T-cell (primary cell): ENCODE measurements at places on chromosomes 3 and 15.
A peak's percentile ranks its signal among the peaks of the same experiment; 100 is the strongest.

DNA sequence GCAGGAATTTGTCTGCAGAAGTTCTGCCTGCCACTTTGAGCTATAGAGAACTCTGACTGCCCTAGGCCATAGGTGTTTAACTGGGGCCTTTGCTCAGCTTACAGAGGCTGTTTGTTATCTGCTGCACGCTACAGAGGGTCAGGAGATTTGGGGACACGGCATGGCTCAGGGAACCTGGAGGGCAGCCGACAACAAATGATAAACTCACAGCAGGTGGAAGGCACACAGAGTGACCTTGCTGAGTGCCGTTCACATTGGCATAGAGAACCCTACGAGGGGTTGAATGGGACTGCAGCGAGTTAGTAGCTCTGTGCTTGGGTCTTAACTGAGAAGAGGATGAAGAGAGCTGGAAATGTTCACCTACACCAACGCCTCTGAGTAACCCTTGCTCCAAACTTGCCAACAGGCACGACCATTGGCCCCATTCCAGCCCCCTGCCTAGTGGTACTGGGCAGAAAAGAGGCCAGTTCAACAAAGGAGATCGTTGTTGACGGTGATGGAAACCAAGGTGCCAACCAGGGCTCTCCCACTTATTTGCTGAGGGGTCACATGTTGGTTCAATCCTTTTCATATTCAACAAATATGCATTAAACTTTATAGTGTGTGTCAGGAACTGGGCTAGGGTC is 301.1 kb downstream of the NTRK3 start:
- no peak for DNase-seq
- H3K27ac ChIP-seq: no peak overlapping the region
- H3K27me3 ChIP-seq: no peaks in the 10 kb centered on the region
- H3K36me3 ChIP-seq: no peaks in the 10 kb centered on the region
- no peak overlapping the region for H3K4me3 ChIP-seq
- H3K4me1 ChIP-seq: no peaks in the 10 kb centered on the region

DNA sequence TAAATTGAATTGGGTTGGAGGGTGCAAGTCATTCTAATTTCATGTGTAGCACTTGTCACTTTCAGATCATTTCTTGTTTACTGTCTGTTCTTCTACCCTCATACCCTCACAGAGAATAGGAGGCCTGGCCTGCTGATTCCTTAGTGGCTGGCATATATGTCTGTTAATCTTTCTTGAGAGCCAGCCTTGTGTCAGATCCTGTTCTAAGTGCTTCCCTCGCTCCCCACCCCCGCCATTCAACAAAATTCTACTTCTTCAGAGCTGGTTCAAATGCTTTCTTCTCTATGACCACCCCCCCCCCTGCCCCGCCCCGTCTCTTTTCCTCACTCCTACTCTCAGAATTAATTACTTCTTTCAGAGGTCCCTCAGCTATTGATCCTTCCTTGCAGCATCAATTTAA is 1.5 kb upstream of the U2SURP start:
- H3K36me3 ChIP-seq: no peaks in the 10 kb centered on the region
- H3K27ac ChIP-seq: no peak overlapping the region
- peaks cover 23% of the 10 kb centered on the region for H3K4me1 ChIP-seq
- no peaks in the 10 kb centered on the region for H3K27me3 ChIP-seq
- DNase-seq: no peak

- no peaks in the 10 kb centered on the region for H3K36me3 ChIP-seq
- no peak overlapping the region for H3K27ac ChIP-seq
- H3K4me1 ChIP-seq: no peaks in the 10 kb centered on the region
- no peak for DNase-seq
- no peaks in the 10 kb centered on the region for H3K27me3 ChIP-seq
- no peak overlapping the region for H3K4me3 ChIP-seq
Observed at GRCh38 chr3:108474581-108474980, 35.8 kb downstream of the MYH15 start.

- H3K27me3 ChIP-seq: no peaks in the 10 kb centered on the region
- no peaks in the 10 kb centered on the region for H3K4me1 ChIP-seq
- H3K36me3 ChIP-seq: no peaks in the 10 kb centered on the region
- H3K4me3 ChIP-seq: no peak overlapping the region
- no peak overlapping the region for H3K27ac ChIP-seq
- no peak for DNase-seq
Observed at GRCh38 chr3:171342783-171343420, 117.3 kb downstream of the TNIK start.

- no peaks in the 10 kb centered on the region for H3K27me3 ChIP-seq
- no peaks in the 10 kb centered on the region for H3K36me3 ChIP-seq
- no peaks in the 10 kb centered on the region for H3K4me1 ChIP-seq
- no peak for DNase-seq
- no peak overlapping the region for H3K4me3 ChIP-seq
- no peak overlapping the region for H3K27ac ChIP-seq
Observed at GRCh38 chr3:23002151-23002550, 201.0 kb upstream of the UBE2E2 start.

GRCh38 chr3:128607710-128608048 is 42.9 kb downstream of the RPN1 start:
- no peaks in the 10 kb centered on the region for H3K36me3 ChIP-seq
- H3K4me3 ChIP-seq: peak overlapping the region; percentile 68
- H3K27ac ChIP-seq: no peak overlapping the region

DNA sequence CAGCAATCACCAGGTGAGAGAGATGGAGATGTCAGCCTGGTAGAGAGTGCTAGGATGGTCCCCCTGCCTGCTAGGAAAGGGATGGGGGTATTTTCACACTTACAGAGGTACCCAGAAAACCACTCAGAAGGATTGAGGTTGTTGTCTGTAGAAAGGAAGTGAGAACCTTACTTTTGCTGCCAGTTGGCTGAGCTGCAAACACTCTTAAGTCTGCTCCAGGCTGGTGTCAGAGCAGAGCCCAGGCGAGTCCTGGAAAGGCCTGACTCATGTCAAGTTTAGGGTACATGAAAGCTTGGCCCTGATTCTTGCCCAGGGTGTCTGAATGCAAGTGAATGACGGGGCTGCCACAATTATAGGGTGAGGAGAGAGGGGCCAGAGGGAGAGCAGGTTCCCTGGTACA is 214.5 kb upstream of the TRIM42 start:
- no peaks in the 10 kb centered on the region for H3K4me1 ChIP-seq
- no peak overlapping the region for H3K4me3 ChIP-seq

GRCh38 chr3:89851974-89852621 is 744.7 kb downstream of the EPHA3 start:
- no peaks in the 10 kb centered on the region for H3K36me3 ChIP-seq
- H3K4me3 ChIP-seq: no peak overlapping the region
- no peaks in the 10 kb centered on the region for H3K4me1 ChIP-seq
- H3K27ac ChIP-seq: no peak overlapping the region

GRCh38 chr3:3998140-3998922 is 199.1 kb downstream of the LRRN1 start:
- no peaks in the 10 kb centered on the region for H3K27me3 ChIP-seq
- no peak overlapping the region for H3K27ac ChIP-seq
- DNase-seq: no peak

DNA sequence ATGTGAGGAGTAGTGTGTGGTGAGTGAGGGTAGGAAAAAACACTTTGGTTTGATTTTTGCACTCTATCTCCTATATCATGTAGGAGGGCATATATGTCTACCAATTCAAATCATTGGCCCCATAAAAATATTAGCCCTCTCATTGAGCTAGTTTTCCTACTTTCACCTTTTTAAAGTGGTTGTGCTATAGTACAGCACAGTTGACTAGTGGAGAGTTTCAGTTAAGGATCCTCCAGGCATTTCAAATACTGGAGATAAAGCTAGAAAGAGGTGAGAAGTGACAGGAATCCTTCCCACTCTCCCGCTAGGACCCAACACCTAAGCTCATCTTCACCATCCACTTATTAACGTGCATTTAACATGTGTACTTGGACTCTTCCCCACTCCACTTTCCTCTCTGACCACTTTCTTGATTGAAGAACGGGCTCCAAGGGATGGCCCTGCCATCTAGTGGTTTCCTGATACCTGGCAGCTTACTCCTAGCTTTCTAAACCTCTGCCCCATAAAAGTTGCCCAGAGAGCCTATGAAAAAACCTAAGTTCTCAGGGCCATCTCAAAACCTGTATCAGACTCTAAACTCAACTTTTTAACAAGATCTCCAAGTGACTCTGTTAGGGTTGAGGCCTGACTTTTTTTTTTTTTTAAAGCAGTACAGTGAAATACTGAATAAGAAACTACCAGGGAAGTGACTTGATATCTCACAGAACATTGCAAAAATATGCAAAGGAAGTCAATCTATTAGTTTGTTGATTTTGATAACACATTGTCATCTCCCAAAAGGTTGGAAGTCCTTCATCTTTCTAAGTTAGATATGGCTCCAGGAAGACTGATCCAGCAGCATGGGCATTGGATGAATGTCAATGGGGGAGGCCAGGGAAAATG is 17.9 kb downstream of the IL12A start:
- H3K27me3 ChIP-seq: no peaks in the 10 kb centered on the region
- H3K4me1 ChIP-seq: no peaks in the 10 kb centered on the region
- H3K4me3 ChIP-seq: no peak overlapping the region
- H3K36me3 ChIP-seq: no peaks in the 10 kb centered on the region
- peak; percentile 25 for DNase-seq

DNA sequence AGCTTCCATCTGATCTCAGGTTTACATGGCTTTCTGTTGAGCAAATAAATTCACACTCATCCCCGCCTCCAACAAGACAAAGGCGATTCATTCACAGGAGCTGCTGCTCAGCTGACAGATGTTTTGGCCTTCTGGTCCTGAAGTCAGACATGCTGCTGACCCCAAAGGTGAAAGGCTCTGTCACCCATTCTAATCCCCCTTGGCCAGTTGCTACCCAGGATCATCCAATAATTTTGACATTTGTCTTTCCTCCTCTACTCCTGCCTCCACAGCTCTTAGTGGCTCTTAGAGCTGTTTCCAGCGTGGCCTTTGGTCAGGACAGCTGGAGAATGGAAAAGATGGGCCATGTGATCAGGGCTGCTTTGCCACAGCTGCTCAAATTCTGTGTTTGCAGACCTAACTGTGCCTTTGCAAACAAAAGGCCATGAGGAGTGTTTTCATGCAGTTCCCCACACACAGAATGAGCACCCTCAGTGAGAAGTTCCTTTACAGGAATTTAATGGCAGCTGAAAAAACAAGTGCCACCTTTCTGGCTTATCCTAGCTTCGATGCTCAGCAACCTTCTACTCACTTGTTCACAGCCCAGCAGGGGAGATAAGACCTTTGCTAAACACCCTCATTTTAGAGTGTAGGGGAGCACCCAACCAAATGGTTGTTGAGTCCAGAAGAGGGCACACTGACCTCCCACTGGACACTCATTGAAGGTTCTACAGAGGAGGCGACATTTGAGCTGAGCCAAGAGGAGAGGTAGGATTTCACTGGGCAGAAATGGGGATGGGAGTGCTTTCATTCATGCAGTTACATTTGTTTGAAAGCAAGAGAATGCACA is 39.0 kb downstream of the CYP19A1 start:
- H3K36me3 ChIP-seq: no peaks in the 10 kb centered on the region
- peaks cover 4% of the 10 kb centered on the region for H3K27me3 ChIP-seq
- no peaks in the 10 kb centered on the region for H3K4me1 ChIP-seq
- H3K4me3 ChIP-seq: no peak overlapping the region

DNA sequence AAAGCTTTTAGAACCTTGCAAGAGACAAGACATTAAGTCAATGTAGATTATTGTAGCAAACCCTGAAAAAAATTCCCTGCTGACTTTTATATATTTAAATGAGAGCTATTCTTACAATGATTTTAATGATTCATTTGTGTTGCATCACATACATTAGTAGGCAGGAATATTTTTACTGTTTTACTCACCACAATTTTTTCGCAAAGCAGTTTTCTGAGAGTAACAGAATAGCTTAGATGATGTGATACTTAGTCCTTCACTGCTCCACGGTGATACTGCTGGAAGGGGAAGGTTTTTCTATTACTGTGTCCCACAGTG is 43.9 kb upstream of the CLRN1 start:
- DNase-seq: no peak
- H3K27me3 ChIP-seq: no peaks in the 10 kb centered on the region
- H3K4me3 ChIP-seq: no peak overlapping the region
- H3K36me3 ChIP-seq: no peaks in the 10 kb centered on the region
- H3K4me1 ChIP-seq: no peaks in the 10 kb centered on the region

- no peak for DNase-seq
- H3K27ac ChIP-seq: no peak overlapping the region
- H3K36me3 ChIP-seq: no peaks in the 10 kb centered on the region
- H3K4me3 ChIP-seq: no peak overlapping the region
- H3K4me1 ChIP-seq: no peaks in the 10 kb centered on the region
Observed at GRCh38 chr3:127899766-127900165, 15.3 kb upstream of the KBTBD12 start.

DNA sequence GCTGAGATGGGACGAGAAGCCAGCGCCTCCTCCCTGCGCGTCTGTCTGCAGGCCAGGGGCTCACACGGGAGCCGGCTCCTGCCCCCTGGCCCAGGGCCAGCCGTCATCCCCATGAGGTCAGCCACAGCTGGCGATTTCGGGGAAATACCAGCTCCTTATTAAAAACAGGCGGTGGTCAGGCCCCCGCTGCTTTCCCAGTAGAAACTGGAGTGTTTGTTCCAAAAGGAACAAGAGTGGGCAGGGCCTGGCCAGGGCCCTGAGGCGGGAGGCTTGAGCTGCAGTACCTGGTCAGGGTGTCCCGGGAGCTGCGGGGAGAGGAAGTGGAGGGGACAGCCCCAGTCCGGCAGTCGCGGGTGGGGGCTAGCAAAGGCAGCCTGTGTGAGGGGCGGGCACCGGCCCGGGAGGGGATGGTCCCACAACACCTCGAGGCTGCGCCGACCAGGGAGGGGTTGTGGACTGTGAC is 17.8 kb downstream of the MYL3 start:
- H3K4me3 ChIP-seq: peak overlapping the region; percentile 67
- H3K4me1 ChIP-seq: no peaks in the 10 kb centered on the region
- H3K27me3 ChIP-seq: no peaks in the 10 kb centered on the region
- DNase-seq: no peak
- H3K27ac ChIP-seq: peak overlapping the region; percentile 34

- H3K4me3 ChIP-seq: no peak overlapping the region
- no peak for DNase-seq
- no peaks in the 10 kb centered on the region for H3K27me3 ChIP-seq
- no peaks in the 10 kb centered on the region for H3K36me3 ChIP-seq
- no peaks in the 10 kb centered on the region for H3K4me1 ChIP-seq
Observed at GRCh38 chr3:132326251-132326650, 9.0 kb downstream of the ACP3 start.

- H3K36me3 ChIP-seq: no peaks in the 10 kb centered on the region
- no peak for DNase-seq
- H3K27ac ChIP-seq: no peak overlapping the region
- H3K27me3 ChIP-seq: no peaks in the 10 kb centered on the region
- H3K4me3 ChIP-seq: no peak overlapping the region
Observed at GRCh38 chr3:61774279-61774890, 213.0 kb downstream of the PTPRG start.

GRCh38 chr3:138479438-138479863 is 45.0 kb downstream of the ESYT3 start:
- no peaks in the 10 kb centered on the region for H3K27me3 ChIP-seq
- H3K4me3 ChIP-seq: no peak overlapping the region
- no peaks in the 10 kb centered on the region for H3K4me1 ChIP-seq
- no peaks in the 10 kb centered on the region for H3K36me3 ChIP-seq
- H3K27ac ChIP-seq: no peak overlapping the region
- DNase-seq: no peak

GRCh38 chr3:160319322-160319721 is 79.7 kb downstream of the IFT80 start:
- no peaks in the 10 kb centered on the region for H3K4me1 ChIP-seq
- peaks cover 13% of the 10 kb centered on the region for H3K36me3 ChIP-seq
- H3K27ac ChIP-seq: no peak overlapping the region
- DNase-seq: no peak

GRCh38 chr15:67070892-67071664 is 5.7 kb downstream of the SMAD3 start:
- H3K36me3 ChIP-seq: no peaks in the 10 kb centered on the region
- H3K27ac ChIP-seq: no peak overlapping the region
- no peaks in the 10 kb centered on the region for H3K27me3 ChIP-seq

GRCh38 chr3:40920041-40920440 is 279.3 kb upstream of the CTNNB1 start:
- H3K27me3 ChIP-seq: no peaks in the 10 kb centered on the region
- H3K36me3 ChIP-seq: no peaks in the 10 kb centered on the region
- H3K4me3 ChIP-seq: no peak overlapping the region
